Immature natural killer cell (primary cell): ENCODE measurements at places on chromosomes 13 and 19.

DNA sequence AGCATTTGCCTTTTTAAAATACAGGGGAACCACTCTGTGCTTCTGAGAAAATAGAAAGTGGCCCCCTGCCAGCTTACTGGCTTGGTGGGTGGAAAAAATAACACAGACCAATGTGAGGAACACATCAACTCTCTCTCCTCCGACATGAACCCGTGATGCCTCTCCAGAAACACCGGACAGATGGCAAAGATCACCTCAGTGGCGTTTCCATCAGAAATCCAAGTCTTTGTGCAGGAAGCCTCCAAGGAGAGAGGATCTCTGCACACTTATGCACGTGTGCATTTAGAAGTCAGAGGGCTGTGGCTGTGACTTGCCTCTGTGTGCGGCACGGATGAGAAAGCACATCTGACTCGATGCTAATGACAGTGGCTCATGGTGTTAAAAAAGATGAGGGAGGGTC is 112.3 kb upstream of the KLF12 start:
- peaks cover 4% of the 10 kb centered on the region for H3K36me3 ChIP-seq
- peak; percentile 29 for DNase-seq
- peak overlapping the region; percentile 36 for H3K27ac ChIP-seq
- H3K4me1 ChIP-seq, result peaks cover 81% of the 10 kb centered on the region
- H3K4me3 ChIP-seq, result peak overlapping the region; percentile 78

DNA sequence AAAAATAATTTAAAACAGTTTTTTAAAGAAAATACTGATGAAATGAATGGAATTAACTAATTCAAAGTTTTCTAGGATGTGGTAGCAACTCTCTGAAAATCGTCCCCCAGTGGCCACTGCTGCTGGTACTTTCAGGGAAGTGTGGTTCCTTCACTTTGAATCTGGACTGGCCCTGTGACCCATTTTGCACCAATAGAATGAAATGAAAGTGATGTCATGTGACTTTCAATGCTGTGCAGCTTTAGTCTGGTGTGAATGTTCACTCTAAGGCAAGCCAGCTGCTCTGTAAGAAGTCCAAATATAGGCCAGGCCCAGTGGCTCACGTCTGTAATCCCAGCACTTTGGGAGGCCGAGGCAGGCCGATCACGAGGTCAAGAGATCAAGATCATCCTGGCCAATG is 26.4 kb upstream of the HNRNPA1L2 start:
- peak overlapping the region; percentile 100 for H3K4me3 ChIP-seq
- peaks cover 5% of the 10 kb centered on the region for H3K27me3 ChIP-seq
- no peaks in the 10 kb centered on the region for H3K36me3 ChIP-seq
- peaks cover 26% of the 10 kb centered on the region for H3K4me1 ChIP-seq
- DNase-seq, result no peak

GRCh38 chr13:22874839-22875238 is 305.9 kb upstream of the SGCG start:
- H3K4me3 ChIP-seq, result no peak overlapping the region
- H3K36me3 ChIP-seq, result no peaks in the 10 kb centered on the region
- no peak for DNase-seq
- H3K27me3 ChIP-seq, result no peaks in the 10 kb centered on the region

DNA sequence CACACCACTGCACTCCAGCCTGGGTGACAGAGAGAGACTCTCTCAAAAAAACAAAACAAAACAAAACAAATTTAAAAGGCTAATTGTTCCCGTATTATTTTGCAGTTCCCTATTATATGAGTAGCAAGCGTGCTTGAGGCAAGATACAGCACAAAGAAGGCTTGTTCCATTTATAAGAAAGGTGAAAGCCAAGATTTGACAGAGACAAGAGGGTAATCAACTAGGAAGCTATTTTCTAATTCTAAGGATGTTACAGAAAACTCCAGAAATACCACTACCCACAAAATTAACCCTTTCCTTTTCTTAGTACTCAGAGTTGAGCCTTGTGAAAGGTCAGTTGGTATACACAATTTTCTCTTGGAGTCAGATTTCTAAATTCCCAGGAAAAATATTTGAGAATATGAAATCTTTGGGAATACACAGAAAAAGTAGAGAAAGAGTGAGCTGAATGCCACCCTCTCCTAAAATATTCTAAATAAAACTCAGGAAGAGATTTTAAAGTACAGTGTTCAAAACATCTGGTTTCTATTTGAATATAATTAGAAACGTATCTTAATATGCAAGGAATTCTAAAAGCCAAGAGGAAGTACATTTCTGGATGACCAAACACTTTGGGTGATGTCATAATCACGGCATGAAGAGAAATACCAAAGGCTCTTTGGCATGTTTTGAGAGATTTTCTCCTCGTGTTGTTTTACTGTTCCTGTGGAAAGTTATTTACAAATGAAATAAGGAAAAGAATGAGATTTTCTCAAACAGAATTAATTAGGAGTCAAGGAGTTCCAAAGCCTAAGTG is 63.0 kb upstream of the FLT1 start:
- H3K4me3 ChIP-seq, result no peak overlapping the region
- no peak overlapping the region for H3K27ac ChIP-seq
- H3K36me3 ChIP-seq, result no peaks in the 10 kb centered on the region

DNA sequence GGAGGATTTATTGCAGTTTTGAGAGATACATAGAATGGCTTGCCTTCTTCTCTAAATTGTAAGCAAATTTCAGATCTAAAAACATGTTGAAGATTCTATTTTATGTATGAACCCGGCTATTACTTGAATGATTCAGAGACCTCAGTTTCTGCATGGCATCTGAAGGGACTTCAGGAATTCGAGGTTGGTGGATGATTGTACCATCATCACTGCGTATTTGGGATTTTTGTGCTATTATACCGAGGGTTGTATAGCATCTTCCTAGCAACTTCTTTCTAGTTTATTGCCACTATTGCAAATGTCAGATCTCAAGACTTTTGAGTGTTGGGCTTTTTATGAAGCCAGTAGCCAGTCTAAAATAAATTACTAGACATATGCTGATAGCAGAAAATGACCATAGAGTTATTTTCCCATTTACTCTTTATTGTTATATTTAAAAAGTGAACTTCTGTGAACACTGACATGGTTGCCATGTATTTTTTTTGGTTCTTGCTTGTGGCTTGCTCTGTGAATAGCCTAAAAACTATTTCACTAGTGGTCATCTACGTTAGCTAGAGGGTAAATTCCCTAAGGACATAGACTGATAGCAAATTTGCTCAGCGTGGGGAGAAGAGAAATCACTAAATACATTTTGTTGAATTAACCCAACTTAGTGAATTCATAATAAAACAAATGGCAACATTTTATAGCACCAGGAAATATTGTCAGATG is 70.6 kb upstream of the KLF12 start:
- no peak overlapping the region for H3K4me3 ChIP-seq
- H3K36me3 ChIP-seq, result peaks cover 3% of the 10 kb centered on the region
- H3K27me3 ChIP-seq, result peaks cover 2% of the 10 kb centered on the region
- H3K4me1 ChIP-seq, result no peaks in the 10 kb centered on the region
